ENCODE measurements at places on chromosomes 1 and 21.

DNA sequence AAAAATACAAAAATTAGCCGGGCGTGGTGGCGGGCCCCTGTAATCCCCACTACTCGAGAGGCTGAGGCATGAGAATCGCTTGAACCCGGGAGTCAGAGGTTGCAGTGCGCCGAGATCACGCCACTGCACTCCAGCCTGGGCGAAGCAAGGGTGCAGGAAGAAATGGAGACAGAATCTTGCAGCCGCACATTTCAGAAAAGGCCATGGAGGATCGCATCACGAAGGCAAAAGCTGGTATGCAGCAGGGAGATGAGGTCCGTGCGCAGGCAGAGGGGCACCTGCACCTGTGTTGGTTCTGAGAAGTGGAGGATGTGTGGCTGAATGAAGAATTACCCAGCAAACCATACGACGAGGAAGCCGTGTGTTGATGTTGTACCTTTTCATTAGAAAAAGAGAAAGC is 53.0 kb upstream of the ABCG1 start:
- DNase-seq, result no peak

DNA sequence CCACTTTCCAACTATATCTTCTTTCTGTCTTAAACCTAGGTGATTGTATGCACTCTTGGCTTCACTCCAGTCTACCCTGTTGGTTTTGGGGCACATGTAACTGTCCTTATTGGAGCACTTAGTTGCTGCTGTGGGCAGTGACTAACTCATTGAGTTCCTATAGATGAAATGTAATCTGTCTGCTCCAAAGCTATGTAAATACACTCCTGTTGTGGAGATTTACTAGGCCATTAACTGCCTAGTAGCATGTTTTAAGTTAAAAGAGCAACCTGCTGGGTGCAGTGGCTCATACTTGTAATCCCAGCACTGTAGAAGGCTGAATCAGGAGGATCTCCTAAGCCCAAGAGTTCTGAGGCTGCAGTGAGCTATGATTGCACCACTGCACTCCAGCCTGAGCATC is 137.6 kb downstream of the ZMYM4 start:
- DNase-seq, result no peak

GRCh38 chr1:150972417-150972940 is 2.2 kb downstream of the CERS2 start:
- no peak for DNase-seq

- peak; percentile 68 for DNase-seq
These were observed 86.3 kb downstream of the VWA5B1 start for GRCh38 chr1:20376880-20377494.

DNA sequence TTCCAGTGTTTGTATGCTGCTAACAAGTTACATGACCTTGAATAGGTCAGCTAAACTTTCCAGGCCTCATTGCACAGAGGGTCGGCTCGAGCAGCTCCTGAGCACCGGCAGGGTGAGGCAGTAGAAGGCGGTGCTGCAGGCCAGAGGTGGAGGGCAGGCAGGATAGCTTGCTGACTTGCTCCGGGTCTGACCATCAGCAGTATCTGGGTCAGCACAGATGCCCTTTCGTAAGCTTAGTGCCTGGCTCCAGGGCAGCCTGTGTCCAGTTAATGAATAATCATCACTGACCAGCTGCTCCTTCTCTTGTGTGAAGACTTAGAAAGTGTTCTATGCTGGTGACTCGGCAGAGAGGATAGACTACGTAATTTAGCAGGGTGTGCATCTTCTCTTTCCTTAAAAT is 6.9 kb downstream of the MAPKAPK2 start:
- DNase-seq, result no peak

DNA sequence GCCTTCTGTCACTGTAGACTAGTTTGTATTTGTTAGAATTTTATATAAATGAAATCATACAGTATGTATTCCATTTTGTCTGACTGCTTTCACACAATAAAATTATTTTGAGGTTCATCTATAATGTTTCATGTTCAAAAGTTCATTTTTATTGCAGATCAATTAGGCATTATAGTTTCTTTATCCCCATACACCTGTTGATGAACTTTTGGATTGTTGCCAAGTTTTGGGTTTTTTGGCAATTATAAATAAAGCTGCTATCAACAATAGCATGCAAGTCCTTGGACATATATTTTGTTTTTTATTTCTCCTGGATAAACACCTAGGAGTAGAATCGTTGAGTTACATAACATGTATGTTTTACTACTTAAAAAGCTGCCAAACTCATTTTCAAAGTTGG is 47.1 kb upstream of the FAM3B start:
- no peak for DNase-seq

DNA sequence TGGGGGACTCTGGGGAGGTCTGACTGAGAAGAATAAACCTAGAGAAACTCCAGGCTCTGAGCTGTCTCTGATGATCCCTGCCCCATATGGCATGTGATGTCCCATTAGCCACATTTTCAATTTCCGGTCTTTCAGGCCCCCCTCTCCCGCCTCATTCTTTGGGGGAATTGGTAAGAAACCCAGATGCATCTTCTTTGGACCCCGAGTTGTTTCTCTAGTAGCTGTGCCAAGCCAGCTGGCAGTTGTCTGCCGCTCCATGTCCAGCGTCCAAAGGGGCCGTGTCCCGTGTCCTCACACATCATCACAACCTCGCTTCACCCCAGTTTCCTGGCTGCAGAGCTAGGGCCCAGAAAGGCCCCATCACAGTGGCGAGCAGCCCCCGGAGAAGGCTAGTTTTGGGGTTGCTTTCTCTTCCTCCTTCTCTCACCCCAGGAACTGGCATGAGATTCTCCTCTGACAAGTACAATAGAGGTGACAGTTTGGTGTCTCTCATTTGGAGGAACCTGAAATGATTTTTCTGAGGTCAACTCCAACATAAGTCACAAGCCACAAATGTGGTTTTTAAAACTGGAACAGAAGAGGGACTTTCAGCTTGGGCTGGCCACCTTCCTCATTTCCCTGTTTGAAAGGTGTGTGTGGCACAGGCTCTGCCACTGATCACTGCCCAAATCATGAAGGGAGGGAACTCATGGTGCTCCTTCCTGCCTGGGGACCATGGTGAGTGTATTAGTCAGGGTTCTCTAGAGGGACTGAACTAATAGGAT is 6.4 kb upstream of the GPR157 start:
- DNase-seq, result no peak

GRCh38 chr21:39041816-39042215 is 141.4 kb downstream of the PSMG1 start:
- no peak for DNase-seq

GRCh38 chr1:951364-951763 is 7.7 kb downstream of the NOC2L start:
- DNase-seq, result no peak

GRCh38 chr1:9807541-9807940 is 16.2 kb downstream of the CLSTN1 start:
- no peak for DNase-seq

GRCh38 chr1:52602856-52603600 is 857 bp downstream of the GPX7 start:
- no peak for DNase-seq

GRCh38 chr1:44603718-44604117 is 70.6 kb downstream of the TMEM53 start:
- DNase-seq, result no peak

DNA sequence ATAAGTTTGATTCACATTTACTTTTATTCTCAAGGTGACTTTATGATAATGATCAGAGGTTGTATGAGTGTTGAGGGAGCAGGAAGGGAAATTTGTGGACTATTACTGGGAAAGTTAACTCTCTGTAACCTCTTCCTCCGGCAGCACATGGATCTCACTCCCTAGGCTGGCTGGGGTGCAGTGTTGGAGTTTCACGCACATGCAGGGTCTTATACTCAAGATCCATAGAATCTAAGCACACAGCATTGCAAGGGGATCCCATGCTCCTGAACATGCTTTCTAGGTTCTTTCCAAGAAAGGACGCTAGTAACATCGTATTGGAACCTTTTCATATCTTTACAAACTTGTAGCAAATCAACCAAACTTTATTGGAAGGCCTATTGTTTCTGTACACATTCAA is 757.6 kb upstream of the TPTE start:
- no peak for DNase-seq

GRCh38 chr1:162175379-162176081 is 106.0 kb downstream of the NOS1AP start:
- DNase-seq, result no peak

DNA sequence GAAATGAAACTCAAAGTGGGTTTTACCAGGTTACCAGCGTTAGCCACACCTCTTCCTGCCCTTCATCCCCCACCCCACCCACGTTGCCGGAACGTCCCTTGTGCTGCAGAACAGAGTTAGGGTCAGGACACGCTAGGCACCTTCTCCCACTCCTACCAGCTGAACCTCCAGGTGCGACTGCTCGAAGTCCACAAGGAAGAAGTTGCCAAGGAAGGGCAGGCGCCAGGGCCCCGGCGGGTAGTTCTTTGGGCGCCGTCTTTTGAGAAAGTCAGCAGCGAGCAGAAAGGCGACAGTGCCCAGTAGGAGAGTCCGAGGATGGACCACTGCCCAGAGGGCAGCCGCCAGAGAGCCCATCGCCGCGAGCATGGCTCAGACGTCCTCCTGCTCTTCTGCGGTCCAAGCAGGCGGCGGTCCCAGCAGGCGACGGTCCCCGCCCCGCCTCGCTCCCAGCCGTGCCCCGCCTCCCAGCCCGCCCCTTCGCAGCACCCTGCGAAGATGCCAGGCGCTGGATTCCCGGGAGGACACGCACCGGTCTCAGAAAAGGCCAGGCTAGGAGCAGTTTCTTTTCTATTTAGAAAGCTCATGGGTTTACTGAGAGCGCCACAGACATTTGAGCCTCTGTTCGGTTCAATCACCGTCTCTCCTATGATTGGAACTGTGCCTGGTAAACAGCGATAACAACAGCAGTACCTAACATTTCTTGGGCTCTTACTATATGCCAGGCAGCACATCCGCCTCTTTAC is at the start of gene CYP2J2:
Gene CYP2J2, minus strand, starts transcription at position 393 of the 743 bp plus-strand sequence. Its CDS starts 27 bp downstream, at position 366.
- no peak for DNase-seq

- DNase-seq, result peak; percentile 13
These were observed 24.4 kb downstream of the MCOLN2 start for GRCh38 chr1:84972377-84972987.

DNA sequence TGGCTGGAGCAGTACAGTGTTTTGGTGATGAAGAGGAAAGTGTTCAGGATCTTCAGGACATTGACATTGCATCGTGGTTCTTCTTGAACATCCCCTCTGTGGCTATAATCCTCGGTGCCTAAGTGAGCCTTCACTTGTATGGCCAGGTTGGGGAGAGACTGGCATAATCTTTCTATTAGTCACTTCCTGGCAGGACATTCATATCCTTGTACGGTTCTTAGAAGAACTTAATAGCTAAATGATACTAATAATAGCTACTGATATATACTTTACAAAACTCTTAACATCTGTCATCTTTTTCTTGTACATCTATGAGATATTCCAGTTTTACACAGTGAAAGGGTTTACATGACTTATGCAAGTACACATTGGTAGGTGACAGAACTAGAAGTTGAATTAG is 35.8 kb downstream of the CELF3 start:
- DNase-seq, result no peak

- no peak for DNase-seq
These were observed 1.2 kb upstream of the PTTG1IP start for GRCh38 chr21:44874497-44875315.

DNA sequence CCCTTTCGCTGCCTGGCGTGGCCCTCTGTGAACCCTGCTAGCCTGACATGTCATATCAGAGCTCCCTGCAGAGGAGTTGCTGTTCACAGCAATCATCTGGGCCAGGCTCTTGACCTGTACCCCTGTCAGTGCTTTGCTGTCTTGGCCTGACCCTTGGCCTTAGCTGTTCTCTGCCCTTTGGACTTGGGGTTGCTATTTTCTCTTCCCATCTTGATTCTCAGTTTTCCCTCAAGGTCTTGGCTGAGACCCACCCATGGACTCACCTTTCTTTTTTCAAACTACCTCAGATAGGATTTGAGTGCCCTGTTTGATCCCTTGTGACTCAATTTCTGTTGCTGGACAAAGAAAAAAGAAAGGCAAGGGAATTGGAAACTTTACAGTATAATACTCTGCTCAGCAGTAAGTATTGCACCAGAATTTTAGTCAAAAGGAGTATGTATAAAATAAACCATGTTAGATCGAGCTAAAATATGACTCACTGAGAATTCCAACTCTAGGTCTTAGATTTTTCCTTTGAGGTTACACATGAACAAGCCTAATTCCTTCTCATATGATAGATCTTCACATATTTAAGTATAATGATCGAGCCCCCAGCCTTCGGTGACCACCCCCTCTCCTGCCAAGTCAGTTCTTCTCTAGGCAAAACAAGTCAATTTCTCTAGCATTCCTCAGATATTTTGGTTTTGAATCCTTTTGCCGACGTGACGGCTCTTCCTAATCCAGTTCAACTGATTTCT is 110.5 kb downstream of the NGF start:
- DNase-seq, result no peak

DNA sequence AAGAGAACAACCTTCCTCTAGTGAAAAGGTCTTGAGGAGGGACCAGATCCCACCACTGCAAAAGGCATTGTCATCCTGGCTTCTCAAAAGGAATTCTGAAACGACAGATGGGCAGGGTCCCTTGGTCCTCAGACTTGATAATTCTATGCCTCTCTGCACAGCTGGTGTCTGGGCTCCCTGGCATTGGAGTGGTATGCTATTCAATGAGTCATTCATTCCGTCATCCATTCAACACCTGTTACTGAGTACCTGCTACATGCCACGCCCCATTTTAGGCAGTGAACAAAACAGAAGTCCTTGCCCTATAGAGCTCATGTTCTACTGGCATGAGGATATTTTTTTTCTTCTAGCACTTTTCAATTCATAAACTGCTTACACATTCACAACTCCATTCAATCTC is 45.8 kb upstream of the HMGB4 start:
- no peak for DNase-seq

DNA sequence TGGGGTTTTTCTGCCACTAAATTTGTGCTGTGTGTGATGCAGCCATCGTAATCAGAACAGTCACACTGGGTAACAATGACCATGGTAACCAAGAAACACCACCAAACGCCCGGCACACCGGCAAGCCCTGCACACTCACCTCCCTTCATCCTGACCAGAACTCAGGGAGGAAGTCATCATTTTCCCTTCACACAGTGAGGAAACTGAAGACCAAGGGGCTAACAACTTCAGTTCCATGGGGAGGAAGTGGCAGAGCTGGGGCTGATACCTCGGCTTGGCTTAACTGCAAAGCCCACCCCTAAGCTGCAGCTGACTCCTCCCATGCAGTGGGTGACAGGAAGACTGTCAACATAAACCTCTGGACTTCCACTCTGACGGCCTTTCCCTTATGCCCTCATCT is 69.3 kb upstream of the BCAR3 start:
- peak; percentile 17 for DNase-seq

DNA sequence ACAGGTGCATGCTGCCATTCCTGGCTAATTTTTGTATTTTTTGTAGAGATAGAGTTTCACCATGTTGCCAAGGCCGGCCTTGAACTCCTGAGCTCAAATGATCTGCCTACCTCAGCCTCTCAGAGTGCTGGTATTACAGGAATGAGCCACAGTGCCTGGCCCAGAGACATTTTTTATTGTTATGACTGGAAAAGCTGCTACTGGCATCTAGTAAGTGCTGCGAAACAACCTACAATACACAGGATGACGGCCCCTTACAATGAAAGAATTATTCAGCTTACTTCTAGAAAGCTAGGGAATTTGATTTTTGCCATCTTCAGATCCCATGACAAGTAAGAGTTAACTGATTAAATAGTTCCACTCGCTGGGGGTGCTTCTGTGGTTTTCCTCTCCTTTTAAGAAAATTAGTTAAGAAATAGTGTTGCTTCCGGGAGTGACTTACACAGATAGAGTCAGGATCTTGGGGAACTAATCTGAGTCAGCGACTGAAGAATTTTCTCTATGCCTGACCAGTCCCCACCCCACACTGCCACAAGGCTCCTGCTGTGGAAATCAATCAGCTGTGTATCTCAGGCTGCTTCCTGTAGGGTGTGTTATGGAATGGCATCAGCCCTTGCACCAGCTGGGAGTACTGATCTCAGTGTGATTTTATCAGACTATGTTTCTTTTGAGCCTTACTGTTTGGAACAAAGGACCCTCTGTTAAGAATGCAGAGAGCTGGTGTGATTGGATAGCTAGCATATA is 93.0 kb upstream of the BMP8A start:
- no peak for DNase-seq

All from NAMALWA (cell line).